ENCODE measurements at places on chromosomes 6 and 20.

GRCh38 chr6:33732817-33733708 is 13.6 kb downstream of the IP6K3 start:
- DNase-seq = peak; percentile 21

- DNase-seq = no peak
These were observed 59.5 kb upstream of the ARMH2 start for GRCh38 chr6:24858177-24858653.

DNA sequence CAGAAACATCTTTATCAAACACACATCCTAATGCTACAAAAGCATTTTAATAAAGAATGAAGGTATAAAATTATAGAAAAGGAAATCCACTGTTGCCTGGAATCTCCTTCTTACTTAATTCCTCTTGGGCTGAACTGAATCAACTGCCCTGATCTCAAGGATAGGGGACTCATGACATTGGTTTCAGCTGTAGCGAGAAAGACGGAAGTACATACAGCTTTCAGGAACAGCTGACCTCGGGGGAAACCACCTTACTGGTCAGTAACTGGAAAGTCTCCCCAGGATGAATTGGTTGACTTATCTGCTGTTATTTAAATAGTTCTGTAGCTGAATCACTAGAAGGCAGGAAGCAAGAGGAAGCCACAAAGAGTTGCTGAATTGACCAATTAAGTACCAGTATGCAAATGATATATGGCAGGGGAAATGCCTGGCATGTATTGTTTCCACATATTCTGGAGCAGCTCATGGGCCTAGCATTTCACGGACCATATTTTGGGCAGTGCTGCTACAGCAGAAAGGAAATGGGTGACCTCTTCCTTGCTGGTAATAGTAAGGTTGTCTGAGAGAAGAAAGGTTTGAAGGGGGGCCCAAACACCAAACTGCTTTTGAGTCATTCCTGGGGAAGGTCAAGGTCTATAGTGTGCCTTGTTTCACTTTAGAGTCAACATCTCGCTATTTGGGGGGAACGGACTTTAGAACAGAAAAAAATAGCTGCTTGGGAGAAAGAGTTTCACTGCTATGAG is 43.7 kb upstream of the MAP7 start:
- DNase-seq = peak; percentile 97

DNA sequence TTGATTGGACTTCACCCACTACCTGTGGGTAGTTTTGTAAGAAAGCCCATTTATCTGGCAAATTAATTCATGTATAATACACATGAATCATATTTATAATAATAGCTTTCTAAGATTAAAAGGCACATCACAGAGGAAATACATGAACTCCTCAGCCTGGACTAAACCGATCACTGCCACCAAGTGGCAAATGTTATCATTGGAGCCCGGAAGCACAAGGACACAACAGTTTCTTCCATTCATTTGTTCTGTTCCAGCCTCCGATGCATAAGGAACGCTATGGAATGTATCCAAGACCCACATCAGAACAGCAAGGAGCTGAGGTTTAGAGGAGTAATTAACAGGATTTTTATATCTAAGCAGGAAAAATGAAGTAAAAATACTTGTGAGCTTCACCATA is 13.9 kb upstream of the IPCEF1 start:
- DNase-seq = peak; percentile 52

- no peak for DNase-seq
These were observed 5.3 kb downstream of the ANKRD6 start for GRCh38 chr6:89438248-89438647.

- DNase-seq = peak; percentile 79
These were observed 6.1 kb downstream of the TRIM10 start for GRCh38 chr6:30154709-30155519.

GRCh38 chr6:45388328-45388727 is 10.6 kb upstream of the SUPT3H start:
- peak; percentile 45 for DNase-seq

DNA sequence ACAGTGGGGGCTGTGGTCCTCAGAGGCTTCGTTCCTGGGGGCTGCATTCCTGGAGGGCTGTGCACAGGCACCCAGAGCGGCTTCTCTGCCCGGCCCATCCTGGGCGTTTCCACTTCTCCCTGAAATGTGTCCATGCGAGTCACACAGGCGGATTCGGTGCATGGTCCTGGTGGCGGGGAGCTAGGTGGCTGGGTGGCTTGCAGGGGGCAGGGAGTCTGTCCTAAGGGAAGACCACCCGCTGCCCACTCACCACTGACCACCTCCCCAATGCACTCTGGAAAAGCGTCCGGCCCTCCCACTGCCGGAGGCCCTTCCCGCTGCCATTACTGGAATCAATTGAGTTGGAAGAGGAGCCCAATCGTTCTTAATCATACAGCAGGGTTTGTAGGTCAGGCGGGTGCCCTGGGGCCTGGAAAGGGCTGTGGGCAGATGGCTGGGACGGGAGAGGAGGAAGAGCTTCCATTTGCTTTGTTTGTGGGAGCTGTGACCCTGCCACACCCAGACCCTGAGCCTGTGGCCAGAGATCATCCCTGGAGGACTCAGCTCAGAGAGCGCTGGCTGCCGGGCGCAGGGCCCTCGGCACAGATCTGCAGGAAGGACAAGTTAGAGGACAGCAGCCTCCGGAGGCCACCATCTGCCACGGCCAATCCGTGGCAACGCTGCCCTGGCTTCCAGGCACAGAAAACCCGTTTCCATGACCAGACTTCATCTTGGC is 6.4 kb downstream of the CHRNA4 start:
- no peak for DNase-seq

- no peak for DNase-seq
These were observed 155.2 kb upstream of the RSPO3 start for GRCh38 chr6:126963077-126963809.

- no peak for DNase-seq
These were observed 107.9 kb downstream of the TSHZ2 start for GRCh38 chr20:53079828-53080686.

- peak; percentile 69 for DNase-seq
These were observed 41.0 kb downstream of the SLC9A8 start for GRCh38 chr20:49853640-49854039.

DNA sequence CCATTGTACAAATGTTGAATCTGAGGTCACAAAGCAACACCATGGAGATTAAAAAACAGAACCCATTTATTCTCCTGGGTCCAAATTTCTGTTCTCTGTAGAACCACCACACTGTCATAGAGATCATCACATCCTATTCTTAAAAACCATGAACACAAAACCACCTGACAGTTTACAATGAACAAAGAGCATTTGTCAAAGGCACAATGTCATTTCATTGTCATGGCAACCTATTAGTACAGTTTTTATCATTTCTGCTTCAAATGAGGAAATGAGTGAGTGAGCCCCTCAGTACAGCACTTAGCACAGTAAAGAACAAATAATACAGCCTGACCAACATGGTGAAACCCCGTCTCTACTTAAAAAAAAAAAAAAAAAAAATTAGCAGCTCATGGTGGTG is 23.1 kb upstream of the LAMP5 start:
- DNase-seq = no peak

DNA sequence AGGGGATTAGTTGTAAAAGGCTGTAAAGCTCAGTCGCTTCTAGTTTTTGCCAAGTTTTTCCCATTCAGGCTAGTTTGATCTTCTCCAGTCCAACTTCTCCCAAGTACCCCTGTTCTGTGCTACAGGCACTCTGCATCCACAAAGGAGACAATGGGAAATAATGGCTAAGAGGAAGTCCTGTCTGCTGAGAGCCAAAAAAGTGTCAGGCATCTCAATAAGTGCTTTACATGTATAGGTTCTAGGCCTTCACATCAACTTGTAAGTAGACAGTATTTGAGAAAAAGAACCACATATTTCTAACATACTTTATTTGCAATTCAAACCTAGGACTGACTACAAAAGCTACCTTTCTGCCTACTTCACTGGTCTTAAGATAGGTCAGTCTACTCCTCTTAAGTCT is 4.9 kb downstream of the HTR1B start:
- DNase-seq = no peak

- DNase-seq = peak; percentile 79
These were observed 31.9 kb downstream of the FOXO3 start for GRCh38 chr6:108592371-108593337.

GRCh38 chr20:49694450-49695071 is 19.1 kb downstream of the B4GALT5 start:
- DNase-seq = no peak

DNA sequence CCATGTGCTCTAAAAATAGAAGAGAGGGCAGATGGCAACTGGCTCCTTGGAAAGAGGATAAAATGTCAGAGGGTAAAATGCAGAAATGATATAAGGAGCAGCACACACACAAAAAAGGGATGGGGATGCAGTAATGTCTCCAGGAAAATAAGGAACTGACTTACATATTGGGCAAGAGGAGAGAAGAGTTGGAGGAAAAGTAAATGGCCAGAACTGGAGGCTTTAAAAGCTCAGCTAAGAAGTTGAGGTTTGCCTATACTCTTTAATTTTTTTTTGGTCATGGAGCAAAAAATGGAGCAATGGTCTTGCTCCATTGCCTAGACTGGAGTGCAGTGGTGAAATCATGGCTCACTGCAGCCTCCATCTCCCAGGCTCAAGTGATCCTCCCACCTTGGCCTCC is 93.7 kb downstream of the SULF2 start:
- peak; percentile 28 for DNase-seq

- DNase-seq = no peak
These were observed 49.6 kb downstream of the DSTN start for GRCh38 chr20:17619351-17620093.

GRCh38 chr20:9409352-9409751 is 105.0 kb upstream of the LAMP5 start:
- peak; percentile 78 for DNase-seq

DNA sequence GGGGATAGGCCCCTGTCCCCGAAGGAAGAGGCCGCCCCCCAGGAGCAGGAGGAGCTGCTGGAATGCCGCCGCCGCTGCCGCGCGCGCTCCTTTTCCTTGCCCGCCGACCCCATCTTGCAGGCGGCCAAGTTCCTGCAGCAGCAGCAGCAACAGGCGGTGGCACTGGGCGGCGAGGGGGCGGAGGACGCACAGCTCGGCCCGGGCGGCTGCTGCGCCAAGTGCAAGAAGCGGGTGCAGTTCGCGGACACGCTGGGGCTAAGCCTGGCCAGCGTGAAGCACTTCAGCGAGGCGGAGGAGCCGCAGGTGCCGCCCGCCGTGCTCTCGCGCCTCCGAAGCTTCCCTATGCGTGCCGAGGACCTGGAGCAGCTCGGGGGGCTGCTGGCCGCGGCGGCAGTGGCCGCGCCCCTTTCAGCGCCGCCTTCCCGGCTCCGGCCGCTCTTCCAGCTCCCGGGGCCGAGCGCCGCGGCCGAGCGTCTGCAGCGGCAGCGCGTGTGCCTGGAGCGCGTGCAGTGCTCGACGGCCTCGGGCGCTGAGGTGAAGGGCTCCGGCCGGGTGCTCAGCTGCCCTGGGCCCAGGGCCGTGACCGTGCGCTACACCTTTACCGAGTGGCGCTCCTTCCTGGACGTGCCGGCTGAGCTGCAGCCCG is 630 bp downstream of the PPP1R3G start:
- peak; percentile 26 for DNase-seq

Data from fibroblast of skin of abdomen (primary cell).